Skeletal muscle cell (primary cell): ENCODE measurements at places on chromosomes 2 and 18.

- DNase-seq, result no peak
Observed at GRCh38 chr2:3479430-3480320, 39.7 kb downstream of the ADI1 start.

DNA sequence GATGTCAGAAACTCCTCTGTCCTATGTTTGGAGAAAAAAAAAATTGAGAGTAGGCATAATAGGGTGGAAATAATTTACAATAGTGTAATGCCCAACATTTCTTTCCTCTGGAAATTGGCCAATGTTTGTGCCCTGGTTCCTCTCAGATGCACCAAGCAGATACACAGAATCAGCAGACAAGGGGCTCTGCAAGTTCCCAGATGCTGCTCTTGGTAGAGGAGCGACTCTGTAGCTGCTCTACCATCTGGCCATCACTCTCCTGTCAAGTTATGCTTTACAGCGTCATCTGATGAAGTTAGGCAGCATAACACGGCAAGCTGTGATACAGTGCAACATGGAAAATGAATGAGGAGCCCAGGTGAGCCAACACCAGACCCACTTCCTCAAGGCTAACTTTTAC lies 1.6 kb downstream of the DYTN start:
- DNase-seq, result no peak

DNA sequence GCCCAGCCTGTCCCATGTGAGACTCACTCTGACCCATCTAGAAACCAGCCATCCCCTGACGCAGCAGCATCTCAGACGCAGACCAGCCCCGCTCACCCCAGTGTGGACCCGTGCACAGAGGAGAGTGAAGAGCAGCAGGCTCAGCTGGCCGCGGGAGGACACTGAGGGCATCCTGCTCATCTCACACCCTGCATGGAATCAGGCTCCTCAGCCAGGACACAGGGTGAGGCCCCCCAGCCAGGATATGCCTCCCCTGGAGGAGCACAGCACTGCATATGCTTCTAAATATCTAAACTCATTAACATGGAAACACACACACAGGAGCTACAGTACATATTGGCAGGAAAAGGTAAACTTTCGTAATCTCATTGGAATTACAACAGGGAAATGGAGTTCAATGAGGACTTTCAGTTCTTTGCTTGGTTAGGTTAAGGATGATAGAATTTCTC lies 34.4 kb downstream of the NEMP2 start:
- DNase-seq, result no peak

- peak; percentile 73 for DNase-seq
Observed at GRCh38 chr18:58527952-58528287, 101.0 kb downstream of the ALPK2 start.

- DNase-seq, result no peak
Observed at GRCh38 chr2:3712424-3712823, 9.0 kb downstream of the DCDC2C start.

DNA sequence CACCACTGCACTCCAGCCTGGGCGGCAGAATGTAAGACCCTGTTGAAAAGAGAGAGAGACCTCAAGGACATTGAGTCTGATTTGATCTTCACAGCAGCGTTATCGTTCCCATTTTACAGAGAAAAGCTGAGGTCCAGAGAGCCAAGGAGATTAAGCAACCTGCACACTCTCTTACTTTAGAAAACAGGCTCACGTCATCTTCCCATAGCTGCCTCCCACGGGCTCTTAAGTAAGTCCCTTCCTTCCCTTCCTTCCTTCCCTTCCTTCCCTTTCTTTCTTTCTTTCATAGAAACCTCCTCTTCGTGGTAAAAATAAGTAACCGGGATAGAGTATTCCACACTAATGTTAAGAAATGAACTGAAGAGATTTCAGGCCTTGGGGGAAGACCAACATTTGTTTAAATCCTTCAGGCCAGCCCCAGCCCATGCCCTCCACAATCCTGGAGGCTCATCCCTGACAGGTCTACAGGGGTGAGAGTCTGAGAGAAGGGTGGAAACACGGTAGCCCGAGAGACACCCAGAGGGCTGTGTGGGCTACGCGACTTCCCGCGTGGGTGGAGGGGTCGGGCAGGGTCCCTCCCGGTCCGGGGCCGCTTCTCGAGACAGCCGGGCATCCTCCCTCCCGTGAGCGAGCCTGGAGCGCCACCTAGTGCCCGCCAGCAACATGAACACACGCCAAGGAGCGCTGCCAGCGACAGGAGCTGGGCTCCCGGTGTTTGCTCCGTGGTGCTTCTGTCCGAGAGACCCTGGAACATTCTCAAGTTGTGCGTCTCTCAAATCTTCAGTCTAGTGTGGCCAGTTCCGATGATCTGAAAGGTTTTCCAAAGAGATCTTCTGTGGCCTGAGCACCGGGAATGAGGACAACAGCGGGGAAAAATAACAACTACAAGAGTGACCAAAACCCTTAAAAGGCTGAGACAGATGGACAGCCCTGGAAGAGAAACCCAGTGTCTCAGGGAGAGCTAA lies 160.3 kb downstream of the INO80D start:
- DNase-seq, result no peak

DNA sequence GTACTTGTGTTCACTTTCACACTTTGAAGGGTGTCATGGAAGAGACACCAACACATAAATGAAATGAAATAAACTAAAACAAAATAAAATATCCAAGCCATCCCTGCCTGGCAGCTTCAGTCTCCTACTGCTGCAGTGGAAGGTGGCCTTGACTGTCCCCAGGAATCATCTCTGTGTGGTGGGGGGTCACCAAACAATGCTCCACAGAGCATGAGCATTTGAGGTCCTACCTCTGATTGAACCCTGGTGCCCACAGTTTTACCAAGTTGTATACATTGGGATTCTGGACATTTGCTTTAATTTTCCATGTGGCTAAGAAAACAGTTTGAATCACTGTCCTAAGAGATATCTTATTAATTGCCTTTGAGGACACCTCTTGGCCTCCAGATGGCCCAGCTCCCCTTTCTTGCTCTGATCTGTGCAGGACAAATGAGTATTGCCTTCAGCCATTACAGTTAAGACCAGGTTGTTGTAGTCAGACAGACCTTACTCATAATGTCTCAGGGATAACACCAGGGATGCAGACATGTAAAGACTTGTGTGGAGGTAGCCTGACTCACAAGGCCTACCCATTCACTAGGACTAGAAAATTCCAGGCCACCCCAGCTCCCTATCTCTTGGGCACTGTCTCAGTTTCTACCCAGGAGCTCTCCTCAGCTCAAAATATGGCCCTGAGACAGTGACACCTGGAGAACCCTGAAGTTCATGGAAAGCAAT lies 195.0 kb downstream of the MYCN start:
- DNase-seq, result no peak

GRCh38 chr2:237724811-237725478 lies 73.6 kb upstream of the RBM44 start:
- DNase-seq, result no peak

- DNase-seq, result no peak
Observed at GRCh38 chr2:202762556-202762955, 109.0 kb downstream of the ICA1L start.

DNA sequence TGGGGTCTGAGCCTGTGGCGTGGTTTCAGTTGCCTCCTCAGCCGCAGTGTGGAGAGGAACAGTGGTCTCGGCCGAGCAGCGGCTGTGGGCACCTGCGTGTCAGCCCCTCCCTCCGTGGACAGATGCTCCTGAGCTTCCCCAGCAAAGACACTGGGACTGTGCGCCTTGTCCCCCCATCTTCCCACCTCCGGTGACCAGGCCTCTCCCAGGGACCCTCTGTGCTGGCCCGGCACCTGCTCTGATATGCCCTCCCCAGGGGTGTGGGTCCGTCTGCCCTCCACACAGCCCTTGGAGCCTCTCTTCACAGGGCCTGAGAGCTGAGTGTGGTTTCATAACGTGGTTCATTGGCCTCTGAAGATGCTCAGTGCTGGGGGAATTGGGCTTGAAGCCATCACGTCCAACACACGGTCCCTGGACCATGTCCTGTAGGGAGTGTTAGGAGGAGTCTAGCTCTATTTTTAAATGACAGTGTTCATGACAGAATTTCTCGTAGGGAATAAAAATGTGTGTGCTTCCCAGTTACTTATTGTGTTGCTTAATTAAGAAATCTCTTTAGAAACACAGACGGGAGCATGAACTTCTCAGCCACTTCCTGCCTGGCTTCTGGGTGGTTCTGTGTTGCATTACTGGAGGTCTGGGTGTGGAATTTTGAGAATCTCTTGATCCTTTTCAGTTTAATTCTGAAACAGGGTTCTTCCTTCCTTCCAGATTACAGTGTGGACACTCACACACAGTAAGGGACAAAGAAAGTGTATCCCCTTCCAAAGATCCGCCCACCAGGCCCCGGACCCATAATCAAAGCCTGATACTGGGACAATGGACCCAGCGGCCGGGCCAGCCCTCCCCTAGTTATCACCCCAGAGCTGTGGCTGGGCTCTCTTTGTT lies 110.7 kb downstream of the NFATC1 start:
- no peak for DNase-seq

- peak; percentile 97 for DNase-seq
Observed at GRCh38 chr2:201854221-201854801, 48.0 kb downstream of the CDK15 start.

DNA sequence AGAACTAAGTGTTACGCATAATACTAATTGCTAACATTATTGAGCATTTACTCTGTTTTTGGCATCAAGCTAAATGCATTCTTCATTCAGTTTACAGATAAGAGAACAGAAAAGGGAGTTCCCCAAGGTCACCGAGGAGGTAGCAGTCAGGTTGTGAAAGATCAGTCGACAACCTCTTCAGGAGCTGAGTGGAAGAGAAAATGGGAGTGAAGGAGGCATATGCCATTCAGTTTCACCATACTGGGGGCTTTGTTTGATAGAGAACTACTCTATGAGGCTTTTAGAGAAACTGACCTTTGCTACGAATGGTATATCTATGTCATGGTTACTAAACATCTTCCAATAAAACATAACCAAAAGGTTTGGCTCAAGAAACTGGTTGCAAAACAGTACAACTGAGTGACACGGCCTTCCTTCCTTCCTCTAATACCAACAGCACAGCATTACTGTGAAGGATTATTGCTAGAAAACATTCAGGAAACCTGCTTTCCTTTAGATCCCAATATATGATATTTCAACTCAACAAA lies 112.1 kb downstream of the RBMS1 start:
- DNase-seq, result no peak

- no peak for DNase-seq
Observed at GRCh38 chr2:20186078-20186854, 38.7 kb downstream of the SDC1 start.

DNA sequence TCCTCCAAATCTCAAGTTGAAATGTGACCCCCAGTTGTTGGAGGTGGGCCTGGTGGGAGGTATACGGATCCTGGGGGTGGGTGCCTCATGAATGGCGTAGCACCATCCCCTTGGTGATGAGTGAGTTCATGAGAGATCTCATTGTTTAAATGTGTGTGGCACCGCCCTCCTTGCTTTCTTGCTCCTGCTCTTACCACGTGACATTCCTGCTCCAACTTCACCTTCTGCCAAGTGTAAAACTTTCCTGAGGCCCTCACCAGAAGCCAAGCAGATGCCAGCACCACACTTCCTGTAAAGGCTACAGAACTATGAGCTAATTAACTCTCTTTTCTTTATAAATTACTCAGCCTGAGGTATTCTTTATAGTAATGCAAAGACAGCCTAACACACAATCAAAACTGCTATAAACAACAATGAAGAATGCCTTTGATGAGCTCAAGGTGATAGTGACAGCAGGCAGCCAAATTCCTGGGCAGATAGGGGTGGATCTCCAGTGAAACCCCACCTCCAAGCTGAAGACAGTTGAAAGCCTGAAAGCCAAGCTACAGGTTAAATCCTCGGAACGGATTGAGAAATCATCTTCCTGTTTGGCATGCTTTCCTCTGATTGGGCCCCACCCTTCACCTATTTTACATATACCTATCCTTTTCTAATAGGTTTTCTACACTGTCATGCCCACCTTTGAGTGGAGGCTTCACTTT lies 26.9 kb downstream of the MCEE start:
- DNase-seq, result no peak

DNA sequence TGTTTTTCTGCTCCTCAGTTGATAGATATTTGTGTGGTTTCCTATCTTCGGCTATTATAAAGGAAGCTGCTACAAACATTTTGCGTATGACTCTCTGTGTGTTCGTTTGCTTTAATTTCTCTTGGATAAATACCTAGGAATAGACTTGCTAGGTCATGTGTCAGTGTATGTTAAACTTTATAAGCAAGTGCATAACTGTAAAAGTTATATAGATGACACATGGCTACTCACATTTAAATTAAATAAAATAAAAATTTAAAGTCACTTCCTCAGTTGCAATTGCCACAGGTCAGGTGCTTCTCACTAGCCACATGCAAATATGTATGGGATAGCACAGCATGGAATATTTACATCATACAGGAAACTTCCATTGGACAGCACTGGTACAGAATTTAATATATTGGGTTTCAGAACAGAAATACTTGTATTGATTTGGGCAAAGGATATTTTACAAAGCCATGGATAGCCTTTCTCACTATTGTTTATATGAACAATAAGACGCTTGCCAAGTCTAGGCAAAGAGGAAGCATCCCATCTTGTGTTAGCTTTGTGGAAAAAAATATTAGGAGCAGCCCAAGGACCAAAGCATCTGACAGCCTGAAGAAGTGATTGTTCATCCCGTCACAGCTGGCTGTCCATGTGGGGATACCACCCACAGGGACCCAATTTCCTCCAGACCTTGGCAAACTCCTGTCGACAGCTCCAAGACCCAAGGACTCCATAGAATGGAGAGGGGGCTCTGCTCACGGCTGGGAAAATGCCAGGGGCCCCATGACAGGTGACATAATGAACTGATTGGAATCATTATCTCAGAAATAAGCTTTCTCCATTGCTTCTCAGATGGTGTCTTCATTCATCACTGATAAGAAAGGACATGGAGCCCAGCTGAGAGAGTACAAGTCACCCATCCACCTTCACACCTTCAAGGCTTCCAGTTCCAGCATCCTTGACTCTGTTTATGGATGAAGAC lies 196.7 kb downstream of the SH3BP4 start:
- no peak for DNase-seq

DNA sequence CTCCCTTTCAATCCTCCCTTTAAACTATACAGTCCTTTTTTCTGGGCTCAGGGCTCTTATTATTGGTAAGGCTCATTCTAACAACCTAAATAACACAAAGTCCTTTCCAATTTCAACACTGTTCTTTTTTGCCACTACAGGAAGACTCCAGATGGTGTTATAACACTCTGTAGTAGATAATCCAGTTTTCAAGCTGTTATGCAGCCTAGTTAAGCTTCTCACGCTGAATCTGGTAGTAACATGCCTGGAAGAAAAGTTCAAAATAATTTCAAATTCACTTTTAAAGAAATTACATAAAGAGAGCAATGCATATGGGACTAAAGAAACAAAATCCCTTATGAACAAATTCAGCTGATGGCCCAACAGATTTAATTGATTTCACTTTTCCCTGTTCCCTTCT lies 3.2 kb upstream of the MPP4 start:
- DNase-seq, result no peak

GRCh38 chr18:78494204-78495085 lies 485.2 kb upstream of the SALL3 start:
- DNase-seq, result no peak
